Ecto neural progenitor cell (in vitro differentiated cells): ENCODE measurements at places on chromosomes 4 and X.
A peak's percentile ranks its signal among the peaks of the same experiment; 100 is the strongest.

DNA sequence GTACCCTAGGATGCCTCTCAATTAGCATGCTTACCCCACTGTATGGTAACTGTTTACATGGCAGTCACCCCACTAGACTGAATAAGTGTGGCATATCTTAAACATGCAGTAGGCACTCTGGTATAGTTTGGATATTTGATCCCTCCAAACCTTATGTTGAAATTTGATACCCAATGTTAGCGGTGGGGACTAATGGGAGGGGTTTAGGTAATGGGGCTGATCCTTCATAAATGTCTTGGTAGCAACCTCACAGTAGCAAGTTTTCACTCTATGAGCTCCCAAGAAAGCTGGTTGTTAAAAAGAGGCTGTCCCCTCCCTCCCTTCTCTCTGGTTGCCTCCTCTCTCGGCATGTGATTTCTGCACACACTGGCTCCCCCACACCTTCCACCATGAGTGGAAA, 10.1 kb downstream of the TMEM150C start:
- no peak for DNase-seq

DNA sequence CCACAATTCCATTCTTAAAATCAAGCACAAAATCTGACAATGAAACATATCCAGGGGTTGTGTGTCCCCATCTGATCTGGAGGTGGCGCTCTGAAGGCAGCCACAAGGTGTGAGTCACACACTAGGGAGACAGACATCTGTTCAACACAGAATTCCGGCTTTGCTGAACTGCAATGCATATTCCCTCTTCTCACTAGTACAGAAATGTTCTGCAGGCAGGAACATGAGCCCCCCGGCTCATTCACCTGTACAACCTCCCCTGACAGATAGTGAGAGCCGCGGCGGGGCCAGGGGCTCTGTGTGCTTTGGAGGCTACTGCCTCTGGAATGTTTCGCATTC, 41.9 kb downstream of the WDR1 start:
- DNase-seq: no peak

GRCh38 chr4:184850431-184851199, 24.8 kb upstream of the ACSL1 start:
- no peak for DNase-seq

- no peak for DNase-seq
These were observed 13.5 kb upstream of the LIMCH1 start for GRCh38 chr4:41524425-41524824.

- DNase-seq: no peak
These were observed 285.0 kb downstream of the CHIC1 start for GRCh38 chrX:73847991-73848390.

- no peak for DNase-seq
These were observed 57.4 kb downstream of the SEL1L3 start for GRCh38 chr4:25805255-25805860.

- DNase-seq: no peak
These were observed 122.2 kb downstream of the UBE2K start for GRCh38 chr4:39820186-39820585.

DNA sequence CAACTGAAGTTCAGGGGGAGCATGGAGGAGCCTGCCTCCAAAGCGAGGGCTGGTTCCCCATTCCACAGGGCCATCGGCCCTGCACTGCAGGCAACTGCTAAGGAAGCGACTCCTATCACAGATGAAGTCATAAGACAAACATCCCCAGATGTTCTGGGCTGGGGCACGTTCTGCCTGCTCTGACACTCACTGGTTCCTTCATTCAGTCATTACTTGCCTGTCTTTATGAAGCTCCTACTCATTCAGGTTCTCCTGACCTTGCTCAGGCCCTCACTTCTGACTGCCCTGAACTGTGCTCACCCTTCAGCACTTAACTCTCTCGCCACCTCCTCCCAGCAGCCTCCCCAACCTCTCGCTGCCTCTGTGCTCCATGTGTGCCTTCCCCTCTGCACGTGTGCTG, 2.5 kb upstream of the SLC2A9 start:
- DNase-seq: no peak

- no peak for DNase-seq
These were observed 28.9 kb upstream of the MTMR1 start for GRCh38 chrX:150664290-150664689.

DNA sequence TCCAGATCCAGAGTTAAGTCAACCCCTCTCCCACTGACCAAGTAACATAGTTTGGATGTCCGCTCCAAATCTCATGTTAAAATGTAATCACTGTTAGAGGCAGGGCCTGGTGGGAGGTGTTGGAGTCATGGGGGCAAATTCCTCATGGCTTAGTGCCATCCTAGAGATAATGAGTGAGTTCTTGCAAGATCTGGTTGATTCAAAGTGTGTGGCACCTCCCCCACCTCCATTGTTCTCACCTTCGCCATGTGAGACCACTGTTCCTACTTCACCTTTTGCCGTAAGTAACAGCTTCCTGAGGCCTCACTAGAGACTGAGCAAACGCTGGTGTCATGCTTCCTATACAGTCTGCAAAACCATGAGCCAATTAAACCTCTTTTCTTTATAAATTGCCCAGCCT, 548.8 kb downstream of the INPP4B start:
- DNase-seq: no peak

GRCh38 chr4:166165829-166166420, 292.9 kb downstream of the TLL1 start:
- DNase-seq: no peak

DNA sequence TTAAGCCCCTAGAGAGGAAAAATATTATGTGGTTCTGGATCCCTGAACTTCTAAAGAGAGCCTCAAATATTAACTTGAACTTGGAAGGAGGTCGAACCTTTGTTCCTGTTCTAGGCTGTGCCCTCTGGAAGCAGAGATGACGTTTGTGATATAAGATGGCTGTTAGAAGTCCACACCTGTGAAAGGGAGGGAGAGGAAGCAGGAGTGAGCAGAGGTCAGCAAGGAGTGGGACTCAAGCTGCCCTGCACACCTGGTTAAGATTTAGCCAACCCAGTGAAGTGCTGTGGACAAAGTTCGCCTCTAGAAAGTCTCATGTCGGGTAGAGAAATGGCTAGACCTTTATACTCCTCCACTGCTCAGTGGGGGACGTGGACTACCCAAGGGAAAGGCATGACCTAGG, 566.2 kb downstream of the MID1IP1 start:
- DNase-seq: no peak

DNA sequence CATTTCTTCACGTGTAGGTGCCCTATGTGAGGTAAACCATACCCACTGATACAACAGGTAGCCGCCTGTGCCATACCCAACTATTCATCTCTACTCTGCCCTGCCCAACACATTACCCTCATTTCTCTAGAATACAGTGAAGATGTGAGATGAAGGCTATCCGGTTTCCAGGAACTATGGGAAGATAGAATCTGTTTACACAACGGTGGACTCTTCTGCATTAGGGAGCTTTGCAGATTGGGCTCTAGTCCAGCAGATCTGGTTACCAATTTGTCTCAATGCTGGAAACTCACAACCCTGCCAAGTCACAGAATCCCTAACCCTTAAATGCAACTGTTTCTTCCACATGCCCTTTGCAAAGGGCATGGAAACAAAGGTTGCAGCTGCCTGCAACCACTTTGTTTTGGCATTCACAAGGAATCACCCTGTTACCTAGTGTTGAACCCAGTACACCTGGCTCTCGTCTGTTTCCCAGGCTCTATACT, 6.4 kb upstream of the SLAIN2 start:
- DNase-seq: no peak

- DNase-seq: no peak
These were observed 75.4 kb downstream of the TMEM131L start for GRCh38 chr4:153541456-153542096.

GRCh38 chr4:133929531-133930239, 271.9 kb downstream of the PABPC4L start:
- no peak for DNase-seq

DNA sequence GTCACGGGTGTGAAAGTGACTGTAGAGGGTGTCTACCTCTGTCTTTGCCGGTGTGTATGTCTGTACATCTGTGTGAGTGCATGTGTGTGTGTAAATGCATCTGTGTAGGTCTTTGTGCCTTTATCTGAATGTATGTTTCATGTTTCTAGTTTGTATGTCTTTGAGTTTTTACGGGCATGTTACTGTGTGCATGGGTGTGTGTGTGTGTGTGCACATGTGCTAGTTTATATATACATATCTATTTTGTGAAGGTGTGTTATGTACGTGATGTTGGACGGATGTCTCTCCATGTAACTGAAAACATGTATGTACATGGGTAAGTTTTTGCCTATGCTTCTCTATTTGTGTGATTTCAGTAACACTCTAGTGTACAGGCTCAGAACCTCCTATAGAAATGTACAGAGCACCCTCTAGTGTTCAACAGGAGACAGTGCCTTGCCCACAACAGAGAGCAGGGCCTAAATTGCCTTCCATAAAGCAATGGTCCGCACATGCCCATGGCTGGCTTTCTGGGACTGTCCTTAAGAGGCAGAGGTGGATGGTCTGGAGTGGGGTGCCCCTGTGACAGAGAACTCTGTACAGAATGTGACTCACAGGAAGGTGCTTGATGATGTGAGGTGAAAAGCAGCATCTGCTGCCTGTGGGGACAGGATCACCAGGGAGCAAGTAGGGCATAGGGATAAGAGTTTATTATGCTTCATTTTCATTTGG, 343.5 kb downstream of the RAPGEF2 start:
- DNase-seq: peak; percentile 58

GRCh38 chrX:68175562-68175961, 257.7 kb downstream of the OPHN1 start:
- no peak for DNase-seq

GRCh38 chr4:1402516-1403091, 3.6 kb downstream of the NKX1-1 start:
- DNase-seq: peak; percentile 43

GRCh38 chr4:21543514-21543913, 405.1 kb downstream of the KCNIP4 start:
- DNase-seq: no peak

DNA sequence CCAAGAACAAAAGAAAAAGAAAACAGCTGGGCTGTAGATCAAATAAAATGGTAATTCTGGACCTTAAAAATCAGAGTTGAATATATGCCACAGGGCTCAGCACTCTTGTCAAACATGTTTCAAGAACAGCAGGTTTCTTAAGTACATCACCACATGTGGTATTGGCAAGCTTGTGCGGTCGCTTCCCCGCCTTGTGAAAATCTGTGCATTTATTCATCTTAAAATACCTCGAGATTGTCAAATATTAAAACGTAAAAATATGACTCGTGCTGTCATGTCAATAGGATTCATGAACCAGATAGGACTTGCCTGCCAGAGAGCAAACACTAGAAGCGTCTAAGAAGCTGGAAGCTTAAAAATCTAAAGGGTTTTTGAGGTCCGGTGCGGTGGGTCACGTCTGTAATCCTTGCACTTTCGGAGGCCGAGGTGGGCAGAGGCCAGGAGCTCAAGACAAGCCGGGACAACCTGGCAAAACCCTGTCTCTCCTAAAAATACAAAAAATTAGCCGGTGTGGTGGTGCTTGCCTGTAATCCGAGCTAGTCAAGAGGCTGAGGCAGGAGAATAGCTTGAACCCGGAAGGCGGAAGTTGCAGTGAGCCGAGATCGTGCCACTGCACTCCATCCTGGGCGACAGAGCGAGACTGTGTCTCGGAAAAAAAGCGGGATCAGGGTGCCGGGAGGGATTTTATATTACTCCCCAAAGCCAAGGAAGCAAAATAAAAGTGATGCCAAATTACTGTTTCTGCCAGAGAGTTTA, 40.2 kb upstream of the TMEM154 start:
- no peak for DNase-seq

DNA sequence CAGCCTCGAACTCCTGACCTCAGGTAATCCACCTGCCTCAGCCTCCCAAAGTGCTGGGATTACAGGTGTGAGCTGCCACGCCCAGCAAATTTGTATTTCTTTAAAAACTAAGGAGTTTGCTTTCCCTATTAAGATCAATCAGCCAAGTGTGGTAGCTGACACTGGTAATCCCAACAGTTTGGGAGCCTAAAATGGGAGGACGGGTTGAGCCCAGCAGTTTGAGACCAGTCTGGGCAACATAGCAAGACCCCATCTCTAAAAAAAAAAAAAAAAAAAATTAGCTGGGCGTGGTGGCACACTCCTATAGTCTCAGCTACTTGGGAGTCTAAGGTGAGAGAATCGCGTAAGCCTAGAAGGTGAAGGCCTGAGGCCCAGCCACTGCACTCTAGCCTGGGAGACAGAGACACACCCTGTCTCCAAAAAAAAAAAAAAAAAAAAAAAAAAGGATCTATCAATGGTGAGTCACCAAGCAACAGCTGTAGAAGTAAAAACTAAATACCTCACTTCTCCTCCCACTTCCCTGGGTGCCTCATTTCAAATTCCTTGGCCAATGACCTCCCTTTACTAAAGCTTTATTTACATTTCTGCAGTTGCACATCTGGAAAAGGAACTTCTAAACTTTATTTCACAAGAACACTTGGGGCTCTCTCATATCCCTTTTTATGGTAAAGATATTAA, 54.5 kb downstream of the LDB2 start:
- no peak for DNase-seq

DNA sequence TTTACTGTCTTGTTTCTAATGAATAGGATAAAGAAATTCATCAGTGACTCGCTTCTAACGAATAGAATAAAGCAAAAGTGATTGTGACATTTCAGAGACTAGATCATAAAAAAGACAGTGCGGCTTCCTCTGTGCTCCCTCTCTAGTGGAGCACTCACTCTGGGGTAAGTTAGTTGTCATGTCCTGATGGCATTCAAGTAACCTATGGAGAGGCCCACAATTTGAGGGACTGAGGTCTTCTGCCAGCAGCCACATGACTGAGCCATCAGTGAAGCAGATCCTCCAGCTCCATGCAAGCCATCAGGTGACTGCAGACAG, 72.4 kb downstream of the YIPF6 start:
- DNase-seq: no peak

DNA sequence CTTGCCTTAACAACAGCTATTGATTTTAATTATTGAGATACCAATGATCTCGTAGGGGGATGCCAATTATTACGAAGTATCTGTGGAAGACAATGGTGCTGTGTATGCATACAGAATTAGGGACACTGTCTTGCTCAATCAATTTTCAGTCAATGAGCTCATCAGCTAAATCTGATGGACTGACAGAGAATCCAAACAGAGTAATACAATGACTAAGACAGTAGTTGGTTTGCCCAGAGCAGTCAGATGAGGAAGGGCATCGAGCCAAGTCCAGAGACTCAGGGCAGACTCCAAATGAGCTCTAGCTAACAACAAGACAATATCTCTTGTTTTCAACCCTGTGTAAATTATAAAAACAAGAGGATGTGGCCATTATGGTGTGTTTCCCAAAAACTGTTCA, 14.7 kb upstream of the GSX2 start:
- DNase-seq: no peak

DNA sequence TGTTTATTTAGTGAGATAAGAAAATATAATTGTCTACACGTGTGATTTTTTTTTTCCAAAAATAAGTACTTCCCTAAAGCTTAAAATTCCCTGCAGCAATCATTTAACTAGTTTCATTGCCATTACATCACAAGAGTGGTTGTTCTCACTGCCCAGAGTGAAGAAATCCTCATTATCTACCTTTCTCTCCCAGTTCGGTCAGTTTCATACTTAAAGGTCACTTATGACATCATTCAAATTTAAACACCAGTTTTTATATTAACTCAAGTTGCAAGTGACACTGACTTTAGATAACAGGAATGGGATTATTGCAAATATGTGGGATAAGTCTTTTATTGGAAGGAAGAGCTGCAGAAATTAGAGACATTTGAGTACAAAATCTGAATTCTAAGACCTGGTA, 1699.8 kb upstream of the IGFBP7 start:
- DNase-seq: no peak

- no peak for DNase-seq
These were observed 249.3 kb downstream of the ZNF674 start for GRCh38 chrX:46295963-46296362.
